ENCODE measurements at places on chromosomes 2 and 18.

DNA sequence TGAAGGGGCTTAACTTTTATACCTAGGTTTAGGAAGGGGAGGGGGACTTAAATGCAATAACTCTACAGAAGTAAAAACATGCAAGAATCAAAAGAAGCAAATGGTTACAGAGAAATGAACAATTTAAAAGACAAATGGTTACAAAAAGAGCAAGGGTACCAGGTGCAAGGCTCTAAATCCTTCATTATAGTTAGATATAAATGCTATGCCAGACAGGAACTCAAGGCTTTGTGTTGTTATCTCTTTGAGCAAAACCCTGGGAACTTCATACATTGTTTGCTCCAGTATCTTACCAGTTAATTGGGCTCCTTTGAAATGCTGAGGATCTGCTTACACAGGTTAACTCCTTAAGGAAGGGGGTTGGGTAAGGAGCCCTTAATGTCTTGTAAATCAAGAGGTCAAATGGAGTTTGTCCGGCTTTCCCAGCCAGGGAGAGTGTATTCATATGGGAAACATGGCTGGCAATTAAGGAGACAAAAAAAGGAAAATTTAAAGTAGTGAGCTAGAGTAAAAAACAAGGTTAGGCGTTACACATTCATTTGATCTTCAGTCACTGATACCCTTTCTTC lies 347.5 kb downstream of the CELF4 start:
- DNase-seq: no peak

DNA sequence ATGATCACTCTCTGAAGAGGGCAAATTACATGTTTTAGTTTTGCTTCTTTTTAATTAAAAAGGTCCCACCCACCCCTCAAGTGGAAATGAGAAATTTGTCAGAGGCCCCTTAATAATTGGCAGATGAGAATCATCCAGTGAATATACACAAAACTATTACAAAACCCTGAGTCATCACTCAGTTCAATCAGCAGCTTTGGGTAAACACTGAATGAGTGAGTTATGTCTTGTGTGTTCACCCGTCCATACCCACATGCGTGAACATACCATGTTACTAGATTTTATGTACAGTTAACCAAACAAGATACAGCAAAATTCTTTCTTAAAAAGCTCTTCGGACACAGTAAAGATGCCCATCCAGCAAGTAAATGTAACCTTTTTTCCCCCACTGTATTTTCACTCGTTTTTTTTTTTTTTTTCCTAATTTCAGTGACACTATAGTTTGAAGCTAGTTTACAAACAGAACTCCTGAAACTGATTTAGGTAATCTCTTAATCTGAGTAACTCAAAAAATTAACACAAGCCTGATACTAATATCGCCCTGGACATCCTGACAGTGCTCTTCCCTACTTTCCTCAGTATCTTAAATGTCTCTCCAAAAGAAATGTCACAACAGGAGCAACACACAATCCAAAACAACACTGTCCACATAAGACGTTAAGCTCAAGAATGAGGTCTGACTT lies 1.4 kb downstream of the PSME4 start:
- DNase-seq: peak; percentile 51

GRCh38 chr2:185610301-185610700 lies 128.3 kb upstream of the FSIP2 start:
- no peak for DNase-seq

- DNase-seq: no peak
Measured at GRCh38 chr2:165122521-165122920, 81.3 kb downstream of the SCN3A start.

- DNase-seq: no peak
Measured at GRCh38 chr2:212536817-212537725, 1.5 kb downstream of the ERBB4 start.

GRCh38 chr2:17497718-17498117 lies 20.5 kb downstream of the RAD51AP2 start:
- DNase-seq: no peak

- DNase-seq: no peak
Measured at GRCh38 chr18:74228312-74228711, 63.5 kb downstream of the CYB5A start.

- peak; percentile 24 for DNase-seq
Measured at GRCh38 chr2:154836632-154837031, 138.1 kb downstream of the KCNJ3 start.

GRCh38 chr2:33268246-33268831 lies 208.1 kb upstream of the RASGRP3 start:
- DNase-seq: no peak

DNA sequence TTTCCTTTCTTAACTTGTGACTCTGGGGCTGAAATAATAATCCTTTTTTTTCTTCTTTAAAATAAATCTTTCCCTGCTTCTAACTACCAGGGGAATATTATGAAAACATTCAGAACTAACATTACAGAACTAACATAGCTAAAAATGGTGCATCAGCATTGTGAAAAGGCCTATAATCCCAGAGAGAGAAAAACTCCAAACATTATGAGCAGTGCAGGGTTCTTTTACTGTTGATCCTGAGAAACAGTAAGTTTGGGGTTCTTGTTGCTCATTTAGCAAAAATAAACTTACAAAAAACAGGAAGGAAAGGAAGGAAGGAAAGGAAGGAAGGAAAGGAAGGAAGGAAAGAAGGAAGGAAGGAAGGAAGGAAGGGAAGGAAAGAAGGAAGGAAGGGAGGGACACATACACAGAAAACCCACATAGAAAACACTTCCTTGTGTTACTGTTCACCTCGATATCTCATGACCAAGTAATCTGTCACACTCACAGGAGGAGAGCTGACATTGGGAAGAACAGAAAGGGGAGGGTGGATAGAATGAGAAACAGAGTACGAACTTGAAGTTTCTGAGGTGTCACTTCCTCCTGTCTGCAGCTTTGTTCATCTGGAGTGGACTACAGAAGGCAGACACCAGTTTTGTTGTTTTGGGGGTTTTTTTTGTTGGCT lies 18.4 kb upstream of the PIK3C3 start:
- DNase-seq: no peak

DNA sequence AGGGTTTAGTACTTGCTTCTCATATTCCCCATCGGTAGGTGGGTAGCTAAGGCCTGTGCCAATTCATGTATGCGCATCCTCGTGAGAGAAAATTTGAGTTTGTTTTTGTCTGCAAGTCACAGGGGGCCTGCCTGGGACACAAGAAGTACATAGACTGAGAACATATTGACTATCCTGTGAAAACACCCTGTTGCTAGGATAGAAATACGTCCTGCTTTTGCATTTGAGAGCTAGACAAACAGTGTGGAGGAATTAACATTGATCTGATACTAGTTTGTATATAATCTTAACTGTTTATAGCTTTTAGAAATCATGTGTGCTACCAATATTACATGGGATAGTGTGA lies 10.9 kb downstream of the WDR7 start:
- DNase-seq: no peak

- no peak for DNase-seq
Measured at GRCh38 chr2:240210198-240210965, 69.9 kb upstream of the OTOS start.

DNA sequence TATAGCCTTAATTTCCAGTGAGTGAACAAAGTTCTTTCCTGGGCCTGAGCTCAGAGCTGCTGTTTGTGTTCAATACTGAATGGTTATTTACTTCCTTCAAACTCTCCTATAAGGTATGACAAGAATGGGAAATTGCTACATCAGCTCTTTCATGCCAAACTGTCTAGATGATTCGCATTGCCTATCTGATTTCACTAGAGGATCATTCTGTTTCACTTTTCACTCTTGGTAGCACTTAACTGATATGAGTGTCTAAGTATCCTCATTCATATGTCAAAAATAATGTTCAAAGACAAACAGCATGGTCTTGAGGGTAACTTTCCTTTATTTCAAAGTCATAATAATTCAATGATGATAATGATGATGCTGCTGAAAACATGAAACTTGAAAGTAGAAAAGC lies 32.9 kb upstream of the SCG2 start:
- DNase-seq: no peak

GRCh38 chr2:12675352-12675795 lies 41.4 kb upstream of the TRIB2 start:
- DNase-seq: no peak

DNA sequence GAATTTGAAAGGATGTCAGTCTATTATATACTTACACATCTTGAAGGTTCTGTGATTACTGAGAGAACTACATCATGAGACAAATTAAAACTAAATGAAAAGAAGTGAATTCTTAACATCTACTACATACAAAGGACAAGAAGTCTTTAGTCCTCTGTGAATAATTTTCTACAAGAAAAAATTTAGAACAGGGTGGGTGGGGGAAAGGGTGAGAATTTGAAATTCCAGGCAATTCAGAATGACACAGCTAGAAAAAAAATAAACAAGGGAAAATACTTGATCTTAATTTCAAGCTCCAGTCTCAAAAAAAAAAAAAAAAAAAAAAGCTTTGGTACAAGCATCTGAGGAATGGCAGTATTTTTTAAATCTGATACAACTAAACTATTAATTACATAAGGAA lies 15.5 kb downstream of the CUL3 start:
- DNase-seq: no peak

- no peak for DNase-seq
Measured at GRCh38 chr2:108823286-108823685, 36.7 kb downstream of the CCDC138 start.

DNA sequence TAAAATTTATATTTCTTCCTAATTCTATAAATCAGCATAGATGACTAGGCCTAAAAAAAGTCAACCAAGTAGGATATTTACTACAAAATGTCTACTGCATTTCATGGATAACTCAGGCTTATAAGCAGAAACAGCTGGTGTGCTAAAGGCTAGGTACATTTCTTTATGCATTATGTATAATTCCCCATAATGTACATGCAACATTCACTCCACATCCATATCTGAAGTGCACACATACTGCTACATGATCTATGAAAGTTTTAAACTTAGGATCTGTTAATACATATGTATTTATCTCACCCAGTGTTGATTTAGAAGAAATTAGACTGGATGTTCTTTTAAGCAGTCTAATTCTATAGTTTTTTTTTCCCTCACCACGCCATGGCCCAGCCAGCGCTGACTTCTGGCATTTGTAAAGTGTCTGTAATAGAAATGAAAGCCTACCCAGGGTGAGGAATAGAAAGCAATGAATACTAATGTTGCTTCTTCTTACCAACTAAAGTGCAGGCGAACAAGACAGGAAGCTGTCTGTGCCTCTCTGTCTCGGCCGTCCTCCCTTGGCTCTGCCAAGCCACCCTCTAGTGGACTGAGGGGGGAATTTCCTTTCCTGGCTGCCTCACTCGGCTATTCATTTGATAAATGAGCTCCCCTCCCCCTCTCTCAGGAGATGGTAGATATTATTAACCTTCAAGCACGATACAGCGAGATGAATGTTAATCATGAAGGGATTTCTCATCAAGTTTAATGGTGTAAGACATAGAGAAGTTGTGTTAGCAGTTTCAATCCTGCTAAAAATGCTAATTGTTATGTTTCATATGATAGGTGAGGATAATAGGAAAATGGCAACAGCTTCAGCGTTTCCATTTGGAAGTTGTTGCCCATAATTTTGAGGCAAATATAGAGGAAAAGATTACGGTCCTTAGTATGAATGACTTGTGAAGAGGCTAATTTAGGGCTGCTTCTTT lies 384.5 kb downstream of the MTX2 start:
- DNase-seq: peak; percentile 66

DNA sequence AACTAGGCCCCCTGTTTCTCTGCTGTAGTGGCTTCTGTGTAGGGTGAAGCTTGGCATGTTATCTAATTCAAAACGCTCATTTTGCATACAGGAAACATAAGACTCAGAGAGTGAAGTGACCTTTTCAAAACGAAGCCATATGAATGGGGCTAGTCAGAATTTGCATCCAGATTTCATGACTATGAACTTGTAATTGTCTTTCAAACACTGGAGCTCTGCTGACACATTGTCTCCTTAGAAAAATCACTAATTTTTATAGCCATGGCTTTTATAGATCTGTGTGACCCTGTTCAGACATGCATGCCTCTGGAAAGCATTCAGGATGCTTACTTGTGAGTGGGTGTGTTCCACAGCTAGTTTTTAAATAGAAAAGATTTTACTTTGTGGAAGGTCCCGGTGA lies 444.3 kb upstream of the GCFC2 start:
- DNase-seq: no peak

- DNase-seq: no peak
Measured at GRCh38 chr2:186201371-186201770, 284.7 kb upstream of the ZC3H15 start.

GRCh38 chr2:195319548-195320412 lies 337.2 kb upstream of the SLC39A10 start:
- DNase-seq: no peak

GRCh38 chr2:63613391-63613901 lies 24.7 kb downstream of the MDH1 start:
- DNase-seq: no peak

DNA sequence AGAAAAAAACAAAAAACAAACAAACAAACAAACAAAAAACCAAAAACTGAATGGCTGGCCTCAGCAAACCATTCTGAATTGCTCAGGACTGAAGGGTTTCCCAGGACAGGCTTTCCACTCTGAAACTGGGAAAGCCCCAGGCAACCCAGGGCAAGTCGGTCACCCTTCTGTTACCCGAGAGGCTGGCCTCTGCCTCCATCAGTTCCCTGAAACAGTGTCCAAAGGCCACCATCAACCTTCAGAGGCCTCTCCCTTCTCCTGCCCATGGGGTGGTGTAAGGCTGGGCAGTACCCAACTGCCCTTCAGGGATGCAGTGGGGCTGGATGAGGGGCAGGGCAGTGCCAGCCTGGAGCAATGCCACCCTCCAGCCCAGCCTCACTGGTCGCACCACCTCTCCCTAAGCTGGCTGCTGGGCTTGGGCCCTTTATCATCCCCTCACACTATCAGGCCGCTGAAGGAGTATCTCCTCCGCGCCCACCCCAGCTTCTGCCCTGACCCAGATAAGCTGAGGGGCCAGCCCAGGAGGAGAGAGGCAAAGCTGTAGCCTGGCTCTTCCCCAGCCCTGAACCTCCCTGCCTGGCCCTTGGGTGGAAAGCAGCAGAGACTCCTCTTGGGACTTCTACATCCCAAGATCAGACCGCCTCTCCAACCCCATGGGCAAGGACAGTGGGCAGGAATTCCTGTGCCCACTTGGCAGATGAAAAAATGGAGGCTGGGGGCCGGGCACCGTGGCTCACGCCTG lies 35.9 kb downstream of the ZFP36L2 start:
- no peak for DNase-seq

DNA sequence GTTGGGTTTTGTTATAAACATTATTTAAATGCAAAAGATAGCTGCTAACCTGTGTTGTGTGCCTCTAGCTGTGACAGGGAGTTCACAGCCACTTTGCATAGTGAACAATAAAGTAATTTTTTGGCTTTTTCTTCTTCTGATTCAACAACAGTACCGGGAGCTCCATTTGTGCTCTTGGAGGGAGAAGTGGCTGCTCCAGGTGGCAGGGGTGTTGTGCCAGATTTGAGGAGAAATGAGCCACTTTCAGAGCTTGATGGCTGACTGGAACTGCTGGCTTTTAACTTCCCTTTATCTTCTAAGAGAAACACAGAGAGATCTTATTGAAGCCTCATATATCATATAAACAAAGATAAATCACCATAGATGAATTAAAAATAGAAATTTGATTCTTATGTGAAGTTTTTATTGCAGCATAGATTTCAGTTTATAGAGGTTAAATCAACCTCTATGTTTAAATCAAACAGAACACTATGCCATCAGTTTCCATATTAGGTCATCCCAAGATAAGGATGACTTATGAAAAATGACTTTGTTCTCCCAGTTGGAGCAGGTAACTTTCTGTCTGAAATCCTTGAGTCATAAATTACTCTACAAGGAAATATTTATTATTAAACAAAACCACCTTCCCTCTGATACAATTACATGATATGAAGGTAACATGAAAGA lies 182.0 kb upstream of the SESTD1 start:
- no peak for DNase-seq
